ENCODE measurements at places on chromosomes 2 and 18.

- no peak for DNase-seq
Measured at GRCh38 chr2:106581328-106581727, 94.2 kb downstream of the CD8B2 start.

- DNase-seq, result no peak
Measured at GRCh38 chr2:220619525-220620220, 952.4 kb downstream of the EPHA4 start.

DNA sequence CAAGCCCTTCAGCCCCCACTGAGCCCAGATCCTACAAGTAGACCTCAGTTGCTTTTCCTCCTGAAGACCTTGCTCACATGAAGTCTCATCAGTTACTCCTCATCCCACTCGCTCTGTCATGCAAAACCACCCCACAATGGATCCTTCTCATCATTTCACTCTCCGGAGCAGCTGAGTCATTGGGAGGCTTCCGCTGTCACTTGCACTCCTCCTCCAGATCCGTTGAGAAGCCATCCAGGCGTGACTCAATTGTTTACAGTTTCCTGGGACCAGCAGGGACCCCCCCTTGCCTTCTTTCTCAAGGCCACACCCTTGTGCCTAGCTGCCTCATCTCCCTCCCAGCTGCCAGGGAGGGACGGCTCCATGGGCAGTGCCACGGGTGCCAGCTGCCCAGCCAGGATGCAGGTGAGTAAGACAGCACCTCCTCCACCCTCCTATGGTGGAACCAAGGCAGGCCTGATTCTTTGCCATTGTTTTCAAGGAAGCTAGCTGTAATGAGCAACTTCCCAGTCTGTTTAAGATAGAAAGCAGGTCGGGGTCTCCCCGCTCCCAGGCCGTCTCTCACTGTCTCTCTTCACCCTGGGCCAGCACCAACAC, 16.3 kb downstream of the GPR55 start:
- DNase-seq, result peak; percentile 32

DNA sequence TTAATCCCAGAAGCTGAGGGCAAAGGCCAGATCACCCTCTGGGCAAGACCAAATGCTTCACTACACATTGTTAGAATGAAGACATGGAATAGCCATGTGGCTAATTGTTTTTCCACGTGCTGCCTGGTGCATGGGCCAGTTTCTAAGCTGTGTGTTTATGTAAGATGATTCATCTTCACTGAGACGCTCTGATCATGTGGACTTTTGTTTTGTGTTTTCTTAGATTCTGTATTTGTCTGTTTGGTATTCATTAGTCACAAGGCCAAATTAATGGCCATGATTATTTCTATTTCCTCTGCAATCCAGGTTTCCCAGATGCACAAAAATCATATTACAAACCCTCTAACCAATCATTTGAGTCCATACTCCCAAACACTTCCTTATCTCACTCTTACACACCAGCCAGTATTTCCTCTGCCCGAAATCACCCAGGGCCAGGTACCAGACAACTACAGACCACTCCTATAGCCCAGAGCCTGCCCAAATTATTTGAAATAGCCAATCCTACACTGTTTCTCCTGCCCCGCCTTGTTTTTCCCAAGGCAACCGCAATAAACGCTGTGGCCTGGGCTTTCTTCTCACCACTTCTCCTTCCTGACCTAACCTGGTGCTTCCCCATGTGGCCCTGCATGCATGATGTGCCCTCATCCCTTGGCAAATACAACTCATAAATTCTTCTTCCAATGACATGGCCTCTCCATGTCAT, 94.2 kb upstream of the SP3 start:
- DNase-seq, result peak; percentile 30

DNA sequence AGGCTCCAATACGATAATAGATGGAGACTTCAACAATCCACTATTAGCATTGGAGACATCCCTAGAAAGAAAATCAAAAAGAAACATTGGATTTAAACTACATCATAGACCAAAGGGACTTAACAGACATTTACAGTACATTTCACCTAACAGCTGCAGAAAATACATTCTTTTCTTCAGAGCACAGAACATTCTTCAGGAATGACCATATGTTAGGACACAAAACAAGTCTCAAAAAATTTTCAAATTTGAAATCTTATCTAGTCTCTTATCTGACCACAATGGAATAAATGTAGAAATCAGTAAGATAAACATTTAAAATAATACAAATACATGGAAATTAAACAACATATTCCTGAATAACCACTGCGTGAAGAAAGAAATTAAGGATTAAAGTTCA, 68.7 kb downstream of the STRADB start:
- DNase-seq, result no peak

- DNase-seq, result peak; percentile 34
Measured at GRCh38 chr2:47272031-47272864, 117.1 kb upstream of the STPG4 start.

- no peak for DNase-seq
Measured at GRCh38 chr18:73948497-73948896, 199.1 kb downstream of the FBXO15 start.

- no peak for DNase-seq
Measured at GRCh38 chr2:180328795-180329422, 321.8 kb upstream of the CWC22 start.

DNA sequence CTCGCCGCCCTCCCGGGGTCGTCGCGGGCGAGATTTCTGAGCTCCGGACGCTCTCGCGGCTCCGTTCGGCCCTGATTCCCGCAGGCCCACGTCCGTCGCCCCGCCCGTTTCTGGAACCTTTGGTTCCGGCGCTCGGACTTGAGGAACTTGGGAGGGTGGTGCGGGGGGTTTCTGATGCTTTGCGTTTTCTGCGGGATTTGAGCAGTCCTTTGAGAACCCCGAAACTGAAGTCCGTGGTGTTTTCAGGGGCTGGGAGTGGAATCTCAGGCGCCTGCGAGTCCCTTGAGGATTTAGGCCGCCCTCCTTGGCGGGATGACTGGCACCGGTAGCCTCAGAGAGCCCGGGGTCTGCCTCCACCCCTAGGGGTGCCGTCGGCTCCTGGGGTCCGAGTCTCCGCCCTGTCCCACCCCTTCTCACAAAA, 336 bp downstream of the THNSL2 start:
- no peak for DNase-seq

DNA sequence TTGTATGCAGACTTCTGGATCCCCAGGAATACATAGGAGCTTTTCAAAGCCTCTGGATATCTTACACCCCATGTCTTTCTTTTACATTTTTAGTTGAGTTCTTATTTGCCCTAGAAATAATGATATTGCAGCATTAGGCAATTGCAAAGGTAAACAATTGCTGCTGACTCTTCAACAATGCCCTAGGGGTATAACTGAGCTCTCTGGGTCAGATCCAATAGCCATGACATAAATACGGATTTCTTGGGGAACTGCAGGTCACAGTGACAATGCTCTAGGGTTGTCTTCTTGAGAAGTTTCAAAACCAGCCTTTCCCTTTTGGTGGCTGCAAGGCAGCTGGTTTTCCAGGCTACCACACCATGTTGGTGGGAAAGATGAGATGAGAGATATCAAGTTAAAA, 16.5 kb upstream of the OR6B3 start:
- DNase-seq, result no peak

GRCh38 chr2:3299703-3300102, 77.9 kb downstream of the EIPR1 start:
- no peak for DNase-seq

- no peak for DNase-seq
Measured at GRCh38 chr18:79528316-79528695, 132.6 kb downstream of the NFATC1 start.

DNA sequence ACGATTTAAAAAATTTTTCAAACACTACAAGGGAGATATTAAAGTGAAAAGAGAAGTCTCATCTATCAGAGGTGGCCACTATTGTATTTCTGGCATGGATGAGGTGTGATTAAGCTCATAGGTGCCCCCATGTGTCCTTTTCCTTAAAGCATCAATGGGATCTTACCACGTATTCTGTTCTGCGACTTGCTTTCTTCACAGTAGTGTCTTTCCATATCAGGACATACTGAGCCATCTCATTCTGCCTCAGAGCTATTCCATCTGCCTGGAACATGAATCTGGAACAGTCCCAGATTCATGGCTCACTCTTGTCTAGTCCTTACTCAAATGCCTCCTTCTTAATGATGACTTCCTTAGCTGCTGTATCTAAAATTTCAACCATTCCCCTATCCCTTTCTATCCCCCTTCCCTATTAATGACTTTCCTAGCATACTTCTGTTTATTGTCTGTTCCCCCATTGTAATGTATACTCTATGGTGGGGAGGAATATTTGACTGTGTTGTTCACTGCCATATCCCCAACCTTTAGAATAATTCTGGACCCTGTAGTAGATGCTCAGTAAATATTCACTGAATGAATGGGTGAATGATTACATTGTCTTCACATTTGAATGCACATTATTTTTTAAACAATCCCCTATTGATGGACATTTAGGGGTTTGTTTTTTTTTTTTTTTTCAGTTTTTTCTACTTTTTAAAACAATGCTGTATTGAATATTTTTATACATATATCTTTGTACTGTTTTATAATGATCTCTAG, 11.1 kb downstream of the STAMBP start:
- no peak for DNase-seq
